ENCODE measurements at places on chromosomes 1 and 21. TPM values are rescaled to one million over a fixed set of nuclear protein-coding genes. Genes with fewer than 3 reads are reported as not detected.

Gene IL12RB2
- 0.66 TPM for total RNA-seq

Gene SDC3
- 99.3 TPM for total RNA-seq

- no peaks in the 10 kb centered on the region for H3K36me3 ChIP-seq
- peak within 1 kb of the TSS; percentile 51 for H3K4me3 ChIP-seq
- peak within 1 kb of the TSS; percentile 84 for H3K27ac ChIP-seq
- DNase-seq: no peak
- peaks cover 36% of the 10 kb centered on the region for H3K4me1 ChIP-seq
Measured at GRCh38 chr1:15153184-15153841, at the start of gene TMEM51. TSS of gene TMEM51 (plus strand) at chr1:15153747. CDS start at chr1:15215088, 61,341 bp downstream.

- H3K27me3 ChIP-seq: no peaks in the 10 kb centered on the region
- H3K4me1 ChIP-seq: no peaks in the 10 kb centered on the region
- DNase-seq: no peak
- H3K4me3 ChIP-seq: no peak overlapping the region
Measured at GRCh38 chr1:107821340-107821739, 143.6 kb downstream of the VAV3 start.

DNA sequence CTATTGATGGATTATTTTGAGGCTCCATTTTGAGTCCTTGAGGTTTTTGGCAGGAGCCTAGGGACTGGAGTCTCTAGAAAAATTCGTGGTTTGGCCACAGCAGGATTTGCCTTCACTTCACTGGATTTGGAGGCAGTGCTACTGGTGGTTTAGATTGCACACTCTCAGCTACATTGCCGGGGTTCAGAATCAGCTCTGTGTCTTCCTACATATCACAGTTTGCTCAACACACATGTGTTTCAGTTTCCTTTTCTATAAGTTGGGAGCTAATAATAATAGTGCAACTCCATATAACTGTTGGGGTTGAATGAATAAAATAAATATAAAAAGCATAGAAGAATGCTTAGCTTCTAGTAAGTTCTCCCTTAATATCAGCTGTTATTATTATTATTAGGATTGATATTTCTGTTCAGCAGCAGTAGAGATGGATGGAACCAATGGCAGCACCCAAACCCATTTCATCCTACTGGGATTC lies at the start of gene OR2W3:
Gene OR2W3, plus strand, starts transcription at position 425 of the 475 bp plus-strand sequence. Its CDS starts 0 bp downstream, at position 425.
- DNase-seq: no peak
- H3K27me3 ChIP-seq: no peaks in the 10 kb centered on the region
- H3K27ac ChIP-seq: no peak within 1 kb of the TSS
- no peak within 1 kb of the TSS for H3K4me3 ChIP-seq
- no peaks in the 10 kb centered on the region for H3K4me1 ChIP-seq
- H3K36me3 ChIP-seq: no peaks in the 10 kb centered on the region

Measured in spinal cord (tissue), 10 donors.